T follicular helper cell (primary cell): ENCODE measurements at places on chromosomes 5 and 9.

GRCh38 chr9:121021301-121021700 lies 28.8 kb downstream of the C5 start:
- DNase-seq, result no peak

DNA sequence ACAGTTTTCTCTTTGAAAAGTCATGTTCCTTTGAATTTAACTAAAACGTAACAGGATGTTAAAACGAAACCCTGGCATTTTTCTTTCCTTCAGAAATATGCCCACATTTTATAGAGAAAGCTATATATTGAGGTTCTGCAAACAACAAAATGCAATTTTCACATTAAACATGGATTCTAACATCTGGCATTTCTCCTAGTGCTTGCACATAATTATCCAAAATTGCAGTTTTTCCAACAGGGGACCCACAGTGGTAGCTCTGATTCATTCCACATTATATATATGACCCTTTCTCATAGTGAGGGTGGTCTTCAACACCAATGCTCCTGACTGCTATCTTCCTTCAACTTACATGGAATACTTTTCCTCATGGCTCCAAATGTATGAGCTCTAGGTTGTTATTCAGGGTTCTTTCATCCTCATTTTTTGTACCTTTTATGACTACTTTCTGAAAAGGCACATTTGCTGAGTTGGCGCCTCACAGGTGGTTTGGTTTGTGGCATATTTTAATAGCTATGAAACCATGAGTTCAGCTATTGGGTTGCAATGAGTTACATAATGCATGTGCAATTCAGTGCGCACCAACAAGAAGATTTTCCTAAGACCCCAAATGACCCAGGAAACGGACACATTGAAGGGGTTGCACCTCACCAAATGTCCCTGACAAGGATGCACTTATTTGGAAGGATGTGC lies 551.7 kb downstream of the RAB3C start:
- no peak for DNase-seq

DNA sequence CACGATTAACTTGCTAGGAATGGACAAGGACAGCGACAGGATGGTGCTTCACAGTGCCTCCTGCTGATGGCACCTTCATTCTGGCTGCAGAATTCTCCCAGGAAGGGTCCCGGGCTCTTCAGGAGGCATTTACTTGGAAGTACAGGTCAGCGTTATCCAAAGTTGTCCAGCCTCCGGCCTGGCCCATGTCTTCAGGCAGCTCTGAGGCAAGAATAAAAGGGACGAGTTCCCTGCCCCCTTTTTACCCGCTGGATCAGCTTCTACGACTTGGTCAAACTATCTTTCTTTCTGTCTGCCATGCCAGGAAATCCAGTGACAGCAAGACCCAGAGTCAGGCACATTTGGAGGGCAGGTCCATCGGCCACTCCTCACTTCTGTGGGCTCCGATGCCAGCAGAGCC lies 23.4 kb upstream of the GABBR2 start:
- DNase-seq, result no peak

DNA sequence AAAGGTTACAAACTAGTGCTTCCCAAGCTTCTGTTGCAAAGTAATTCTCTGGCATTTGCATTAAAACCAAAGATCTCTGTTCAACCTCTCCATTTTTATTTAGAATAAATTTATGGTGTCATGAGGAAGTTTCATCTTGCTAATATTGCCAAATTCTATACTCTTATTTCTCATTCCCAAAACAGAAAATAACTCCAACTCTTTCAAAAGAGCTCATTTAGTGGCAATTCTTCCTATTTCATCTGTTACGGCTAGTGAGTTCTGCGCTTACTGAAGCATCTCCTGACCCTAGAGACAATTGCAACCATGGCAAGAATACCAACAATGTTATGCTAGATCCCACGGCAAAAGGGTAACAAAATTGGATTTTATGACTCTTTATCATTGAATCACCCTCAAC lies 97.0 kb downstream of the HINT1 start:
- no peak for DNase-seq

GRCh38 chr5:112142769-112143270 lies 276.3 kb downstream of the EPB41L4A start:
- DNase-seq, result no peak

DNA sequence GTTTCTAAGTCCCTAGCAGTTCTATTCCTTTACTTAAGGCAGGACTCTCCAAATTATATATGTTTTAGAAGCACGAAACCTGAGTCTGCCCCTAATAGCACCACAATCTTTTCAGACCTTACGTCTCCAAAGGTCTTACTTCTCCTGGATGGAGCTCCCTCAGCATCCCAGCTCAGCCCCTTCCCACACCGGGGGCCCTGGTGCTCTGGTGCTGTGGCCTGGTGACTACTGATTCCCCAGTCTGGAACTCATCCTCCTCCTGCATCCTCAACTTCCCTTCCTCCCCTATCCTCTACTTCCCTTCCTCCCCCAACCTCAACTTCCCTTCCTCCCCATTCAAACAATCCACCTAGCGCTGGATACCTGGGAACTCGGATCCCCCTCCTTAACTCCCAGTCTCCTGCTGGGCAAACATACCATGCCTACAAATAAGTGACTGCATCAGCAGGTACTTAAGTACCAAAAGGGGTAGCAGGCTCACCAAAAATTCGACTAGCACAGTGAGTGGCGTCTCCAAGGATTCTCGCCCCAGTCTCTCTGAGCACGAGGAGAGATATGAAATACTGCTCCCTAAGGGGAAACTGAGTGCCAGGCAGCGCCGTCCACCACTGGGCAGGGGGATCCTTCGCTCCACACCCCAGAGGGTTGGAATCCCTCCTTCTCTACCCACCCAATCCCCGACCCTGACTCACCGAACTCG lies 831 bp downstream of the IGFBPL1 start:
- DNase-seq, result no peak

DNA sequence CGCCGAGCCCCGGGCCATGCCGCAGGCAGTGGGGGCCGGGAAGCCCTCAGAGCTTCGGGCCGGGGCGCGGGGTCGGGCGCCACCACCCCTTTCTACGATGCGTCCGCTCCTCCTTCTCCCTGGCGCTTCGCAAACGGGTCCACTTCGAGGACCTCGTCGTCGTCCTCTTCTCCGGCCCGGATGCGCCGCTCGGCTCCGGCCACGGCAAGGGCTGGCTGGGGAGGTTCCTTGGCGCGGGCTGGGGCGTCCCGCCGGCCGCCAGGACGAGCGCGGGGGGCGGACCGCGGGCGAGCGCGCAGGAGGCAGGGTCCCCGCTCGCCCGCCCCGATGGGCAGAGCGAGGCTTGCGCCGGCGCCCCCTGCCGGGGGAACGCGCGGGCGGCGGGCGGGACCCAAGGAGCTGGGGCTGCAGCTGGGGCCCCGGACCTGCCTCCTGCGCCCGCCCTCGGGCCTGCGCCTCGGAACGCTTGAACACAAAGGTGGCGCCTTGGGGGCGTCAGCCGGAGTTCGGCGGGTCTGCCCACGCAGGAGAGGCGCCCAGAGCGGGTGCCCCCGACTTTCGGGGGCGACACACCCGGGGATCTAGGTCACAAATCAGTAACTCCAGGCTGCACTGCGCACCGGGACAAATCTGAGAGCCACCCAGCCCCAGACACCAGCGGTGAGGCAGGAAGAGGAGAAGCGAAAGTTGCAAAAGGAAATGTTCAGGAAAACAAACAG lies at the start of gene ROR2:
Gene ROR2 (minus strand): TSS at position 283 of the 719 bp plus-strand sequence.
- no peak for DNase-seq

GRCh38 chr5:41683181-41683580 lies 172.8 kb upstream of the PLCXD3 start:
- DNase-seq, result no peak

GRCh38 chr5:139745800-139746690 lies 49.6 kb upstream of the PSD2 start:
- peak; percentile 36 for DNase-seq

GRCh38 chr9:131264231-131264630 lies 12.1 kb downstream of the FAM78A start:
- DNase-seq, result peak; percentile 35

DNA sequence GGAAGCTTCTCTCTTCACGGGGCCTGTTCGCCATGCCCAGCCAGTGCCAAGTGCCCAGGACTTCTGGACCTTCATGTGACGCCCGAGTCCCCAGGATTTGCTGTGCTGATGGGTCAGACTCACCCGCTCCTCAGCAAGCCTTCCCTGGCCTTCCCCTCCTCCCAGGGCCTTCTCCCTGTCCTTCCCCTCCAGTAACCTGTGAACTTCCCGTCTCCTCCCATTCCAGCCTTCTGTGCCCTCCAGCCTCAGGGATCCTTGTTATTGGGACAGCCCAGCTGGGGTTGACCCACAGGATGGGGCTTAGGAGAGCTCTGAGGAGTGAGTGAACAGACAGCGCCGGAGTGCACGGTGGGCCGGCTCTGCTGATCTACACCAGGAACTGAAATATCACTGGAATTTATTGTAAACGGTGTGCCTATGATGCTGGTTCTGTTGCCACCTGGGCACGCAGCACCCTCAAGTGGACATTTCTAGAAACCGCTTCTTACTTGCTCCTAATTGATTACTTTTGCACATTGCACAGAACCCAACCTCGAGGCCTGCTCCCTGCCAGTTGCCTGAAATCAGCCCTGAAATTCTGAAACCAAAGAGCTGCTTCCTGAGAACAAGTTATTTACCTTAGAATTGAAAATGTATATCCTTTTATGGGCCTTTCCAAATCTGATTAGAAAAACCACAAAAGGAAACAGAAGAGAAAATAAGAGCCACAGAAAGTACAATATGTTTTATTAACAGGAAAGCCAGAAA lies 1.5 kb downstream of the SPAAR start:
- peak; percentile 25 for DNase-seq

- no peak for DNase-seq
Measured at GRCh38 chr5:37478121-37478894, 99.2 kb downstream of the WDR70 start.

- no peak for DNase-seq
Measured at GRCh38 chr9:35311891-35312639, 150.3 kb downstream of the UNC13B start.

GRCh38 chr5:63959177-63959982 lies 2.9 kb downstream of the HTR1A start:
- DNase-seq, result no peak

- no peak for DNase-seq
Measured at GRCh38 chr5:22649074-22649473, 204.1 kb downstream of the CDH12 start.

DNA sequence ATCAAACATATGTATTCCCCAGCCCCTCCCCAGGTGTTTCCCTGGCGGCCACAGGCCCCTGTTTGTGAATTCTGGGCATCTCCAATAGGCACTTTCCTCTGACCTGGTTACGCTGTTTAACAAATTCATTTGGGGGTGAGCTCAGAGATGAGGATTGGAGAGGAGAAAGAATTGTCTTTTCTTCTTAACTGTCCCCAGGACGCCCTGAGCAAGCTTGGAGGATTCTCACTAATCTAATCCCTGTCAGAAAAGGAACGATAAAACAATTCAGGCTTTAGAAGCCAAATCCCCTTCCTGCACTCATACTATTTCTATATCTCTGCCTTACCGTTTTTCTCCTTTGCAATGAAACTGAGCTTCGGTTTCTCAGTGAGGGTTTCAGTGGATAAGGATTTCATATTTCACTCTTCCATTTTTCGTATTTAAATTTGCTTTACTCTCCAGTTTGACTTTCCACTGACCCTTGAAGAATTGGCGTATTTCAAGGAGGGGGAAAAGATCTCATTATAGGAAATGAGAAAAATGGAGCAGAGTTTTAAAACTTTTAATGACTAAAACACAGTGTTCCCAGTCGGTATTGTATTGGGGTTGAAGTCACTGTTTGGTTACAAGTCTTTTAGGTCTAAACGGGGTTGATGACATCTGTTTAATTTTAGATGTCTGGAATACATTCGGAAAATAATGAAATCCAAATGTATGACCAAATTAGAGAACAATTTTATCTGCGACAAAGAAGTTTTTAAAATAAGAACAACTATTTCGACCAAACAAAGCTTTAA lies 180.1 kb downstream of the MACROH2A1 start:
- DNase-seq, result no peak

GRCh38 chr5:53448851-53449250 lies 31.6 kb upstream of the FST start:
- DNase-seq, result no peak

DNA sequence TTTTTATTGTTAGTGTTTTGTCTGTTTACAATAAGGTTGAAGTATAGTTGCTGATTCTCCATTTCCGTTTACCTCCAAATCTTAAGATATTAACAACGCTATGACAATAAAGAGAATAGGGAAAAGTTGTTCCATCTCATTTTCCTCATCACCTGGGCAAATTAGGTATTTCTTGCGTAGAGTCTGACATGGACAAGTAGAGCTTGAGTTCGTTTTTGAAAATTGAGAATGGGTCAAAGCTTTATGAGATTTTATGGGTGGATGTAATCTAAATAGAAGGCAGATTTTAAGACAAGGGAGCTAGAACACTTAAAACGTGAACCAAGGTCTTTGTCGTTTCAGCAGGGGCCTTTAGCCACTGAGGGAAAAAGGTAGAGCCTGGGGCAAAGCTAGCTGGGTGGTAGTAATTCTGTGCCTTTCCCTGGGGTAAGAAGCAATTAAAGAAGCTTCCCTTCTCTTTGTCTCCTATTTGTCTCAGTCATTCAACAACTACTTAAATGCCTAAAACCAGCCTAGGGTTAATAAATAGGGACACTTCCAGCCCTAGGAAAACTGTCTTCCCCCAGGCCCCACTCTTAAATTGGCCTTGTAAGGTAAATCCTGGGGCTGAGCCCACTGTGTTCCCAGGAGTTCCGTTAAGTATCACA lies 551 bp upstream of the CAAP1 start:
- DNase-seq, result no peak

- DNase-seq, result no peak
Measured at GRCh38 chr9:130531670-130532069, 47.7 kb upstream of the FUBP3 start.

- no peak for DNase-seq
Measured at GRCh38 chr9:26677965-26678706, 214.5 kb downstream of the CAAP1 start.

DNA sequence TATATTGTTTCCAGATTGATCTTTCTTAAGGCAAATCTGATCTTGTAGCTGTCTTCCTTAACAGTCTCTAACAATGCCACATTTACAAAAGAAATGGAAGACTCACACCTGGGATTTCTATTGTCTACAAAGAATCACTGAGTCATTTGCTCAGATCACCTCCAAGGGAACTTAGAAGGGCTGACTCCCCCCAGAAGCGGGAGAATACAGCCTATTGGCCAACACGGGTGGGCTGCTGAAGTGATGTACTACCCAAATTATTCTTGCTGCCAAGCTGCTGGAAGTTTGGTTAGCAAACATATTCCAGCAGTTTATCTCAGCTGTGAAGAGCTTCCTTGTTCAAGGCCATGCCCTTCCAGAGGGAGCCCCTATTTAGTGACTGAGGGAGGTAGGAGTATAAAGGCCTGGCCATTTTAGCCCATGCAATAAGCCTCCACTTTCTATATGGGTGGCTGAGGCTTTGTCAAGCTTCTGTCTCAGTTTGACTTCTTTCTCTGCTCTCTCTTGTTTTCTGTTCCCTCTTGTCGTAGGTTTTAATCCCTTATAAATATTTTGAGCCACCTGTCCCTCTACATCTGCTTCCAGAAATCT lies 379.4 kb downstream of the PRR16 start:
- no peak for DNase-seq
